ENCODE measurements at places on chromosomes 11 and 22.
A peak's percentile ranks its signal among the peaks of the same experiment; 100 is the strongest.

DNA sequence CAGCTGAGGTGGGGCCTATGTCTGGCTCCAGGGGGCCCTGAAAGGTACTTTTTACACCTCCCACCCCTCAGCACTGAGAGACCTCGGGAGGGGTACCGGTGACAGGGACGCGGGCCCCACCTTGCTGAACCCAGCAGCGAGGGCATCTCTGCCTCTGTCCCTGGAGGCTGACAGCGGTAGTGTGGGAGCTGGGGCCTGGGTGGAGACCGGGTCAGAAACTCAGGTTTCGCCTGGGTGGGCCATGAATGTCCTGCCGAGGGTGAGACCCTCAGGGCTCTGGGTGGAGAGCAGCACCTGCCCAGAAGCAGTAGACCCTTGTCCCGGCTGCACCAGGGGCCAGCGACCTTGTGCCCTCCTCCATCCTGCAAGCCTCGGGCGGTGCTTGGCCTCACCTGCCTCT, 22.2 kb downstream of the PTDSS2 start:
- no peak for DNase-seq

DNA sequence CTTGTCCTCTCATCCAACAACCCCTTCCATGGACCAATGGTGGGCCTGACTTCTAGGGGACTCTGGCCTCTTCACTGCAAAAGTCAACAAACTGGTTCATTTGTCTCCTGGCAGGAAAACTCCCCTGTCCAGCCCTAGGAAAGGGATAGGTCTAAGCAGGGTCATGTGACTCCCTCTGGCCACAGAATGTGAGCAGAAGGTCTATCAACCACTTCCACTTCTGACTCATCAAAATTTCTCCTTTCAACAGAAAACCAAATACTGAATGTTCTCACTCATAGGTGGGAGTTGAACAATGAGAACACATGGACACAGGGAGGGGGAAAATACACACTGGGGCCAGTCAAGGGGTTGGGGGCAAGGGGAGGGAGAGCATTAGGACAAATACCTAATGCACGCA, 1.3 kb upstream of the ISX start:
- peak; percentile 75 for DNase-seq

DNA sequence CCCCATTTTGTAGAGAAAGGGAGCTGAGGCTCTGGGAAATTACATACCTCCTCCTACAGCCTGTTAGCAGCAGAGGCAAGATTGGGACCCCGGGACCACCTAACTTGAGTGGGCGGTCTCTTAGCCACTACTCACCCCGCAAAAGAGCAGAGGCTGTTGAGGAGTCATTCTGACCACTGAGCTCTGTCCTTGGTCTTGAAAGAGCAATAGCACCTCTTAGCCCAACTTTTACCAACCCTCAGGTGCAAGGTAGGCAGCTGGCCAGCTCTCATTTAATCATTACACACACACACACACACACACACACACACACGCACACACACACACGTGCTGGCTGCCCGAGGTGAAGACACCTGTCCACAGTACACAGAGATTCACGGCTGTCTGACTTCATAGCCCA, 115.8 kb upstream of the ASPHD2 start:
- DNase-seq = no peak

DNA sequence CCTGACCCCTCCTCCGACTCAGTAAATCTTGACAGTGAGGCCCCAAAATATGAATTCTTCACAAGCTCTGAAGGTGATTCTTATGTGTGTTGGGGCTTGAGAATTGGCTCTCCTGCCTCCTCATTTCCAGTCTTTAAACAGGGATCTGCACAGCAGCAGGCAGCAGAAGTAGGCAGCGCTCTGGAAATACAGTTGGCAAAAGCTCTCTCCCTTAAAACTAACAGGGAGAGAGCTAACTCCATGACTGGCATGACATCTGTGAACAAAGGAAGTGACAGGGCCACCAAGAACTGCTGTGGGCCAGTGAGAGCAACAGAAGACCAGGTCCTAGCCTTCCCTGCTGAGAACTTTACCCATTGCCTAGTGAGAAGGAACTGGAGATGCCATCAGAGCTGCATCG, 70.1 kb downstream of the PANX1 start:
- DNase-seq = no peak

DNA sequence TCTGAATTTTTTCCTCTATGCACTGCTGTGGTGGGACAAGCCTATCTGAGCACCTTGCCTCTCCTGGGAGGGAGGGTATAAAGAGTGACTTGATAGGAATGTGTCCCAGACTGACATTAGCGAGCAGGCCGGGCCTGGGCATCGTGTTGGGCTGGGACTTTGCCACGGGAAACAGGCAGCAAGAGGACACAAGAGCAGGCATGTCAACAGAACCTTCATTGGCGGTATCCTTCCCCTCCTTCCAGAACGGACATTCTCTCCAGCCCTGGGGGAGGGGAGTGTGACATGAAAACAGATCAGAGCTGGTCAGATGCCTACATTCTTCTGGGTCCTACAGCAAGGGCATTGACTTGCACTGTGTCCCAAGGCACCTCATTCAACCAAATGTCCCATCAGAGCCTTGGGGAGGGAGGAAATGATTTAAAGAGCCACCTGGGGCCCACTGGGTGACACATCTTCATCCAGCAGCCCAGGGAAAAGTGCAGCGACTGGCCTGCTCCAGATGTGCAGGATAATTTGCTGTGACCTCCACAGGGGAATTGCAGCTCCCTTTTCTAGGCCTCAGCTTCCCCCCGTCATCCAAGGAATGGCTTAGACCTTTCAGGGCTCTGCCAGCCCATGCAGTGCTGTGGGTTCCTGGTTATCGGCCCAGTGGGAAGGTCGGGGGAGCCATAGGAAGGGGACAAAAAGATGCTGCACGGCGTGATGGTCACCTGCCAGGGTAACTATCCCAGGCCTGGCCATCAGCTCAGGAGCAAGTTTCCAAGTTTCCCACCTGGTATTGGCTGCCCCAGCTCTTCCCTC, 21.8 kb upstream of the UVRAG start:
- no peak for DNase-seq

- DNase-seq = no peak
Measured at GRCh38 chr11:124199702-124200101, 16.6 kb downstream of the OR10D3 start.

DNA sequence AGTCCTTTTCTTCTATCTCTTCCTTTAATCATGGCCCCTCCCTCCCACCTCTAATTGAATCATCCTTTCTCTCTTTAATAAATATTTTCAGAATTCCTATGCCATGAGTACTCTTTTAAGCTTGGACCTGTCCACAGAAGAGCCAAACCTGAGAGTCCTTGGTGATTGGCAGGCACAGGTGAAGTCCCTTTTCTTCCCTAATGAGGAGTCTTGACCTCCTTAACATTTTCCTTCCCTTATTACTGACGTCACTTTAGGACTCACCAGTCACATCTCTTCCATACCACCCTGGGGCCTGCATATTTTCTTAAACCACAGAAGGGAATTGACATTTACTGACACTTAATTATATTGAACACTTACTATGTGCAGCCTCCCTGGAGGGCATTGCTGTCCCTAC, 41.0 kb upstream of the RASSF10 start:
- no peak for DNase-seq

DNA sequence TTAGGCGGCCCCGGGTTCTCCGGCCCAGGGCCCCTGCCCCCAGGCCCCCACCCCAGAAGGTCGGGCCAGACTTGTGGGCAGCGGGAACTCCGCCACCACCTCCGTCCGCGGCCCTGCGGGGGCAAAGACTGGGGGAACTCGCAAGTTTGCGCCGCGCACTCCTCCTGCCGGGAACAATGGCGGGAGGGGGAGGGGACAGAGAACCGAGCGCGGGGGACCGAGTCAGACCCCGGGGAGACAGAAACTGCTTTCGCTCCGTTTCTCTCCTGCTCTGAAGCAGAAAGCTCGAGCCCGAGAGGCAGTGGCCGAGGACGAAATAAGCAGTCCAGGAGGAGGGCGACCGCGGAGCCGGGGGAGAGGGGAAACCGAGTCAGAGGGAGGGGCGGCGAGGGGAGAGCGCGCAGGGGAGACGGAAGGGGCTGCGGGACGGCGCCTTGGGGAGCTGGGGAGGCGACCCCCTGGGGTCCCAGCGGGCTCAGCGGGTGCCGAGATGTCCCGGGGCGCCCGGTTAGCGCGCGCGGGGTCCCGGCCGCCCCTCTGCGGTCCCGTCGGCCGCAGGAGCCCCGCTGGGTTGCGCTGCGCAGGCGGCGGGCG, 555 bp downstream of the TP53I11 start:
- peak; percentile 73 for DNase-seq

DNA sequence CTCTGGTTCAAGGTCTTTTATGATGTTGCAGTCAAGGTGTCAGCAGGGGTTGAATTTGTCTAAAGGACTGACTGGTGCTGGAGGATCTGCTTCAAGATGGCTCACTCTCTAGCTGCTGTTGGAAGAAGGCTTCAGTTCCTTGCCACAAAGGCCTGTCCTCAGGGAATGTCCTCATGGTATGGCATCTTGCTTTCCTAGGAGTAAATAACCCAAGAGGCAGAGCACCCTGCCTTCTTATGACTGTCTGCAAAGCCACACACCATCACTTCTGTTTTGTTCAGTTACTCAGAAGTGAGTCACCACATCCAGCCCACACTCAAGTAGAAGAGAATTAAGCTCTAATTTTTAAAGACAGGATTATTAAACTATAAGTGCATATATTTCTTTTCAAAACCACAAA, 45.2 kb downstream of the PLAAT5 start:
- DNase-seq = no peak

DNA sequence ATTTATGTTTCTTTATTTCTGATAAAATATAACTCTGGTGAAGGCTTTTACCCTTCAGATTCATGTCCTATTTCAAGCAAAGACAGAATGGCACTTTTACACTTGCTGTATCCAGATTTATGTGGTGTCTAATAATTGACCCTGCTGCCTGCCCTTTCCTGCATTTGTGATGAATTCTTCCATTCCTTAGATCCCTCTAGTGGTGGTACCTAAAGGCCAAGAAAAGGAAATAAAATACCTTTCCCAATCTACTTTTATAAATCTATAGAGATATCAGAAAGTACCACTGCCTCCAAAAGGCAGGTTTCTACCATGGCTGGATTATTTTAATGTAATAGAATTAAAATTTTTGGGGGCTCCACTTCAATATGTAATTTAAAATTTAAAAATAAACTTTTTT, 34.2 kb downstream of the CCDC81 start:
- DNase-seq = no peak

DNA sequence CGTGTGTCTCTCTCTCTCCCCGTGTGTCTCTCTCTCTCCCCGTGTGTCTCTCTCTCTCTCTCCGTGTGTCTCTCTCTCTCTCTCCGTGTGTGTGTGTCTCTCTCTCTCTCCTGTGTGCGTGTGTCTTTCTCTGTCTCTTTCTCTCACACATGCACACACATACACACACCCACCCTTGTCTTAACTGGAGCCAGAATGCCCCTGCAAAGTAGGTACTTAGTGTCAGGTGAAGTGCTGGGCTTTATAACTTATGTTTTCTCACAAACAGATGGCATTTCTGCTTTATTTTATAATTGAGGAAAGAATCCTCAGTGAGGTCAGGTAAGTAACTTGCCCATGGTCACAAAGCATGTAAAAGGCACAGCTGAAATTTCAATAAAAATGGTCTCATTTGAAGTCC, 106.0 kb downstream of the CSNK2A3 start:
- DNase-seq = no peak

DNA sequence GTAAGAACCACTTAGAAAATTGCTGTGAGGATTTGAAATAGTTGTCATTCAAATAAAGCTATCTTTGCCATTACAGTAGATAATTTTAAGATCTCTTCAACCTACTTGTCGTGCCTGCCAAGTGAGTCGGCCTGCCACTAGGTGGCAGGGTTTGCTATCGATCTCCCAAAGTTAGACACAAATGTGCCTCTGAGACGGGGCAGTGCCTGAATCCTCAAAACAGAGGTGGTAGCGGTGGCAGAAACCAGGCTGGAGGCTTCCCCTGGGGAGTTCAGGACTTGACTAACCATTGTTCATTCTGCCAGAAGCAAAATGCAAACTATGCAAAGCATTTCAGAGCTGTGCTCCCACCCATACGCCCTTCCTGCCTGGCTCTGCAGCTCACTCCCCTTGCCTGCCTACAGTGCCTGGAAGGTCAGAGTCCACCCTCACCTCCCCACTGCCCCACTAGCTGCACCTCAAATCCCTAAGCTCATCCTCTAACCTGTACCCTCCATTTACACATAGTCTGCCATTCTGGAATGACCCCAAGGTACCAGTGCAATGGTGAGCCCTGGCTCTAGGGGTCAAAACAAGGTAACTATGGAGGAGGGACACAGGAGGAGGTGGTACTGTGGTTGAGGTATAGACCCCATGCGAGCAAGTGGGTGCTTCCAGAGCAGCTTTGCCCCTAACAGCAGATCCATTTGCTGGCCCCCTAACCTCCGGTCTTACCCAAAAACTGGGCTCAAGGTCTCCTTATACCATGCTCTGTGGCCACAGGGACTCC, 82.1 kb downstream of the C11orf58 start:
- peak; percentile 97 for DNase-seq

- DNase-seq = no peak
Measured at GRCh38 chr11:11163669-11164333, 189.2 kb downstream of the CSNK2A3 start.

GRCh38 chr11:68855205-68855981, 13.7 kb upstream of the CPT1A start:
- DNase-seq = peak; percentile 77

GRCh38 chr22:36850682-36851081, 10.1 kb upstream of the NCF4 start:
- no peak for DNase-seq

DNA sequence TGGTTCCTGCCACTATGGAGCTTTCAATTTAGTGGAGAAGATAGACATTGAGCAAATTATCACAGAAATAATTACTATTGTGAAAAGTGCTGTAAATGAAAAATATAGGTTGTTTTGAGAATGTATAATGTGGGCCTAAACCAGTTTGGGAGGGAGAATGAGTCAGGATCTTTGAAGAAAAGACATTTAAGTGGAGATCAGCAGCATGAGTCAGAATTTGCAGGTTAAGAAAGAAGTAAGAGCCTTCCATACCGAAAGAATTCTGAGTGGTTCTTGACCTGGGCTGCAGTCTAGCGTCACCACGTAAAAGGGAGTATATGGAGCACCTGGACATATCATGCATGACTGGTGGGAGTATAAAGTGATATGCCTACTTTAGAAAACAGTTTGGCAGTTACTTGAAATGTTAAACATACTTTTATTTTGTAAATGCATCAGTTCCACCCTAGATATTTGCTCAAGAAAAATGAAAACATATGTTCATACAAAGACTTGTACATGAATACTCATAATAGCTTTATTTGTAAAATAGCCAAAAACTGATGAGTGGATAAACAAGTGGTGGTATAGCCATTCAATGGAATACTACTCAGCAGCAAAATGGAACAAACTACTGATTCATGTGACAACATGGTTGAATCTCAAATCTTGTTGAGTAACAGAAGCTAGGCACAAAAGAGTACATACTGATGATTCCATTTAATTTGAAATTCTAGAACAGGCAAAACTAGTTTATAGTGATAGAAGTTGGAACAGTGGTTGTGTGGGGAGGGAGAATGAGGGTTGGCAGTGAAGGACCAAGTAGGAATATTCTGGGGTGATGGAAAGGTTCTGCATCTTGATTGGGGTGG, 99.2 kb downstream of the STIM1 start:
- DNase-seq = no peak
